Small intestine (tissue), 16 donors: ENCODE measurements at places on chromosomes 7 and 10.

GRCh38 chr10:34297541-34298345 is 517.4 kb downstream of the PARD3 start:
- DNase-seq, result peak; percentile 81

GRCh38 chr7:107043921-107044346 is 571 bp upstream of the PRKAR2B start:
- no peak for DNase-seq

DNA sequence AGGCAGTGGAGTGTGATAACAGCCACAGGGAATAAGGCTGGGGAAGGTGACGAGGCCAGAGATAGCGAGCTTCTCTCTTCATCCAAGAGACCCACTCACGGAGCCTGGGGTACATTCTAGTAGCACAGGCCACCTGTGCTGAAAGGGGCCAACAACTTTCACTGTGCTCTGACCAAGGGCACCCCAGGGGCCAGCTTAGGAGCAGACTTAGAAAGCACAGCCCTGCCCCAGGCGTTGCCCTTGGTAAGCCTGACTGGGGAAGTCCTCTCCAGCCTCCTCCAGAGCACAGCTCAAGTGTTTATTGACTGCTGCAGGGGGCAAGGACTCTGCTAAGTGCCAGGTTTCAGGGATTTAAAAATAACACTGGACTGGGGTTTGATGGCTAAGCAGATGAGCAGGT is 44.7 kb downstream of the EBF3 start:
- no peak for DNase-seq

DNA sequence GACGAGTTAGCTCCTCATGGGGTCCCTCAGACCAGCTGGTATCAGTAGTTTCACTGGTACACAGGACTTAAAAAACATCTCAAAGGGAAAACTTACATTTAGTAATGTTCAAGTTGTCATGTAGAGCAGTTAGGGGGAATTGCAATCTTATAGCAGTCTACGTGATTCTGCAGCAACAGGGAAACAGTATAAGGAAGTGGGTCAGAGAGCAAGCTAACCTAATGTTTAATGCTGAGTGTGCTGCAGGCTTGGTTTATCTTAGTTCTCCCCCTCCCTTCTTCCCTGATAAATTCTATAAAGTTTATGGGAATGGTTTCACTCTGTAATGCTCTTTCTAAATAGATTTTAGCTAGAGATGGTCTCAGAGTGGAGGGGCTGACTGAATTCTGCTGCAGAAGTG is 11.3 kb downstream of the SPAM1 start:
- peak; percentile 39 for DNase-seq

DNA sequence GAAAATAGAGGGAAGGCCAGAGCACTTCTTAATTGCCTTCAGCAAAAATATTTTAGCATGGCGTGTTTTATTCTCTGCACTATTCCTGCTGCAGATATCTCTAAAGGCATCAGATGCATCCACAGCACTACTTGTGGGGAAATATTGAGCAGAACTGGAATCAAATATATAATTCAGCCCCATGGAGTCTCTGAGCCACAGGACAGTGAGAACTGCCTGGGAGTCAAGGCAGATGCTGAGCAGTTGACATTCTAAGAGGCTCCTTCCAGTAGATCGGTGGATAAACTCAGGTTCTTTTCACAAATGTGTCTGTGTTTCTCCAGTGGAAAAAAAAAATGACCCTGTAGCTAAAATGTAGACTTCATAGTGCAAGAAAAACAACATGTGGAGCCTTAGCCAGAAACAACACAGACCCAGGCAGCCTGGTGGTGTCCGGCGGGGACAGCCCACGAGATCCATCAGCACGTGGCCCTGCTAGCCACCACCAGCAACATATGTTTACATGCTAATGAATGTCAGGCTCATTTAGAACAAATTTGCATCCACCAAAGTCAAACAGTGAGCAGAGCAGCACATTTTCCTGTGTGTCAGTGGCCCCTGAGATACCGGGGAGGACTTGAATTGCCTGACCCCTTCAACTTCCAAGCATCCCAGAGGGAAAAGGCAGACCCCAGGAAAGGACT is 123.3 kb upstream of the PFKP start:
- DNase-seq, result no peak
